Cardiac ventricle fibroblast (primary cell): ENCODE measurements at places on chromosomes 6 and 20. TPM values are rescaled to one million over a fixed set of nuclear protein-coding genes. Genes with fewer than 3 reads are reported as not detected.

Gene ZNF165
- total RNA-seq: 0.05 and 0.31 TPM in 2 replicates

Gene ZNF391
- total RNA-seq: 0.73 and 4.2 TPM in 2 replicates

Gene TNFRSF21
- total RNA-seq: 118 and 121 TPM in 2 replicates

Gene DLK2
- not detected in 2 replicates for total RNA-seq

Gene EFCAB8
- not detected in 2 replicates for total RNA-seq

Gene IL17A
- not detected in 2 replicates for total RNA-seq

Gene BACH2
- 0.06 and 0.29 TPM in 2 replicates for total RNA-seq

Gene LTB
- not detected in 2 replicates for total RNA-seq

Gene SLC18B1
- total RNA-seq: 4.9 and 6.0 TPM in 2 replicates

Gene CST2
- total RNA-seq: not detected in 2 replicates

Gene SEL1L2
- total RNA-seq: not detected in 2 replicates

Gene GLP1R
- not detected in 2 replicates for total RNA-seq
